Stimulated activated CD4-positive, alpha-beta T cell treated with anti-CD3 and anti-CD28 coated beads, TNF-alpha, amount 100 ng/mL, for 4 hours (primary cell): ENCODE measurements at places on chromosomes 2 and 18.

GRCh38 chr2:143802871-143803650 is 673.8 kb downstream of the ARHGAP15 start:
- DNase-seq, result no peak

DNA sequence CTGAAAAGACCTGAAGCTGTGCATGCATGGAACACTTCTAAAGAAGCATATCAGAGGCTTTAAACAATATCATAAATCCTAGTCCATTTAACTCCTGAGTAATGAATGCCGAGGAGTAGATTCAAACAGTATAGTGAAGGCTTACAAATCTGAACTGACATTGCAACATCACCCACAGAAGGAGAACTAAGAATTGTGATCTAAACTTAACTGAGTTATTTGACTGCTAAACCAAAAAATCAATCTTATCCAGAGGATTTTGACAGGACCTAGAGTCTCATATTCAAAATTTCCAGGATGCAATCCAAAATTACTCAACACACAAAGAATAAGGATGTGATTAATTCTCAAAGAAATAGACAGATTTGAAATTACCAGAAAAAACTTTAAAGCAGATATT is 181.0 kb downstream of the SLC39A10 start:
- DNase-seq, result no peak

GRCh38 chr2:119716284-119716672 is 37.3 kb downstream of the TMEM177 start:
- DNase-seq, result no peak

DNA sequence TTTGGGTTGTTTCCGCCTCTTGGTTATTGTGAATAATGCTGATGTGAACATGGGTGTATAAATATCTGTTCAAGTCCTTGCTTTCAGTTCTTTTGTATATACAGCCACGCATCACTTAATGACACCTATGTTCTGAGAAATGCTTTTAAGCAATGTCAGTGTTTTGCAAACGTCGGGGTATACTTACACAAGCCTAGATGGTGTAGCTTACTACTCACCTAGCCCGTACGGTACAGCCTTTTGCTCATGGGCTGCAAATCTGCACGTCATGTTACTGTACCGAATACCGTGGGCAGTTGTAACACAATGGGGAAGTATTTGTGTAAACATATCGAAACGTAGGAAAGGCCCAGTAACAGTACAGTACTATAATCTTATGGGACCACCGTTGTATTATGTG is 12.4 kb downstream of the RALB start:
- DNase-seq, result no peak

GRCh38 chr2:60468382-60469085 is 84.9 kb downstream of the BCL11A start:
- DNase-seq, result no peak
